Stimulated activated CD8-positive, alpha-beta memory T cell treated with anti-CD3 and anti-CD28 coated beads, Interleukin-7, amount 100 ng/mL, for 24 hours (primary cell): ENCODE measurements at places on chromosomes 11 and 22.

- DNase-seq: no peak
These were observed 764.8 kb upstream of the FAT3 start for GRCh38 chr11:91459840-91460239.

DNA sequence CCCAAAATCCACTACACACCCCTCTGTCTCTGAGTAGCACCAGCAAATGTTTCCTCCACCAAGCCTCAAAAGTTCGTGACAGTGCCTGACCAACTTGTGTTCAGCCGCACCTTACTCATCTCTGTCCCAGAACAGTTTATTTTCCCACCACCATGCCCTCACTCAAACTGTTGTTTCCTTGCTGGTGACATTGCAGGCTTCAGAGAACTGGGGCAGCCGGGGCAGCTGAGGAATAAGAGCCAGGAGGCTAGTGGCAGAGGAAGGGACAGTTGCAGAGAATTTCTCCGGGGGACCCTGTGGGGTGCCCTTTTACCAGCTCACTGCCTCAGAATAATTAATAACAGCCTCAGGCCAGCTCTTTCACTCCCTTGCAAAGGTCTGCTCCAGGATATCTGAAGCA lies 709 bp upstream of the KCNE3 start:
- DNase-seq: no peak

- no peak for DNase-seq
These were observed 857.8 kb downstream of the JRKL start for GRCh38 chr11:97247601-97248000.

DNA sequence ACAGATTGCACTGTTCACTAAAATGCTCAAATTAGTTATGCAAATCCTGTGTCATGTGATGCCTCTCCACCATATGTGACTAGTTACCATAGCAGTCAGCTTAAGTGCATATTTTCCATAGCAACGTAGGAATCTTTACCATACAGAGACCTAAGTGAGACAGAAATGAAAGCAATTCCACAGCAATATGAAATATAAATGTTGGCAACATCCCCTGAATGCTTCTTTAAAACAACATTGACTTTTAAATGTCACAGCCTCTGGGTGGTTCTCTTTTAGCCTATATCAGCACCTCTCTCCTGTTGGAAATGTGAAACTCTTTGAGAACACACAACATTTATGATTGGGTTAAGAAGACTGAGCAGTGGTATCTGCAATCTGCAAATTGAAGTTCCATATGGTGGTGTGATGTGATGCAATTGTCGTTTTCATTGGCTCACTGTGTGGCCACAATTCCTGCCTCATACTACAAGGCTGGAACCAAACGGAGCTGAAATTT lies 814.6 kb downstream of the DLG2 start:
- DNase-seq: no peak

- no peak for DNase-seq
These were observed 27.2 kb upstream of the PARVB start for GRCh38 chr22:43996981-43997265.

GRCh38 chr11:120400564-120401364 lies 64.6 kb downstream of the ARHGEF12 start:
- no peak for DNase-seq

- DNase-seq: no peak
These were observed 251.3 kb upstream of the CCDC179 start for GRCh38 chr11:23111527-23111926.

GRCh38 chr11:19602891-19603290 lies 109.7 kb upstream of the NAV2 start:
- DNase-seq: no peak

DNA sequence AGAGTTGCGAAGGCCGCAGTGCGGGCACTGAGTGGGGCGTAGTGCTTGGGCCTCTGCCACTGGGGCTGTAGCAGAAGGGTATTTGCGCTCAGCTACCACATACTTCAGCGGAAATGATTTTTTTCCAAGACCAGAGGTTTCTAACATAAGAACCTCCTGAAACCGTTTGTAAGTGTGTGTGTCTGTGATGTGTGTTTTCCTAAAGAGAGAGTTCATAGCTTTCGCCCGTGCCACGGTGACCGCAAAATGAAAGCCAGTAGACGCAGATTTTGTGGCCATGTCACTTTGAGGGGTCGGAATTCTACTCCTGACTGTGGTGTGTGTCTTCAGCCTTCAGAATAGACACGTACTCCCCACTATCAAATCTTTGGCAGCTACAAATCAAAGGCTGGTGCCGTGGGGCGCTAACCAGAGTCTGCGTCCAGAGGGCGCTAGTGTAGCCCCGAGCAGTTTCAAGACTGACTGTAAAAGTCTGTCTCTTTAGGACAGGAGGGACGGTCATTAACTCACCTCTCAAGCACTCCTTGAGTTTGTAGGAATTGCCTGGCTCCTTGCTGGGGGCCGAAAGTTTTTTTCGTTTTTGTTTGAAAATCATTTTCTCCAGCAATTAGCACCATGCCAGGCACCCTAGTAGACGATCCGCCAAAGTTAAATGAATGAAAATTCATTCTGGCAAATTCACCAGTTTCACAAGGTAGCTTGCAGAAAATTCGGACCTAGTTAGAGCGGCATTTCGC lies 2.5 kb upstream of the CALCA start:
- peak; percentile 25 for DNase-seq

DNA sequence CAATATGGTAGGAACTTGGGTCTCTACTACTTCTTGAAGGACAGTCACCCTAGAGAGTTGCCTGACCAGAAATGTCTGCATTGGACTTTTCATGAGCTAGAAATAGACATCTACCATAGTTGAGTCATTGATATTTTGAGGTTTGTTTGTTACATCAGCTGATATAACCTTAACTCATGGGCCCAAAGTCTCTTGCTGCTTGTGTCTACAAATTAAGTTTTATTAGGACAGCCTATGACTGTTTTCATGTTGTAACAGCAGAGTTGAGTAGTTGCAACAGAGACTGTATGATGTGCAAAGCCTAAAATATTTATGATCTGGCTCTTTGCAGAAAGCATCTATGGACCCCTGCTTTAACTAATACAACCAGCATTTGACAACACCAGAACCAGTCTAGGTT lies 155.3 kb downstream of the MIAT start:
- no peak for DNase-seq

GRCh38 chr11:72844356-72844755 lies 30.1 kb downstream of the ATG16L2 start:
- DNase-seq: no peak

GRCh38 chr22:49093192-49093880 lies 734.3 kb downstream of the BRD1 start:
- no peak for DNase-seq

DNA sequence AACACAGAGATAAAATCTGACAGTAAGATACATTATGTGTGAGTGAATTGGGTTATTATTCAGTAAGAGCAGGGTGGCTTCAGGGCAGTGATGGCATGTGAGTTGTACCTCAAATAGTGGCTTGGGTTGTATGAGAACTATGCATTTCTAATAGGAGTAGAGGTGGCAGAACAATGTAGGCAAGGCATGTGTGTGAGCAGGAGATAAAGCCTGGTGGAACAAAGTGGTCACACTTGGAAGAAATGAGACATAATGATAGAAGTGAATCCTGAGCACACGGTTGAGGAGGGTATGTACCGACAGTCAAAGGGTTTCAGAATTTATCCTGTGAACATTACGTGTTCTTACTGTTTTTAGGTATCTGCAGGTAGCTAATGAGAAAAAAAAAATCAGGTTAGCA lies 159.3 kb downstream of the CASP12 start:
- DNase-seq: no peak

GRCh38 chr11:117501237-117501898 lies 173.7 kb downstream of the CEP164 start:
- DNase-seq: no peak

GRCh38 chr11:131246663-131247062 lies 123.8 kb upstream of the NTM start:
- DNase-seq: no peak

- DNase-seq: no peak
These were observed 99.6 kb downstream of the PGR start for GRCh38 chr11:101030015-101030414.

- no peak for DNase-seq
These were observed 38.8 kb downstream of the SMCO4 start for GRCh38 chr11:93504110-93505095.

DNA sequence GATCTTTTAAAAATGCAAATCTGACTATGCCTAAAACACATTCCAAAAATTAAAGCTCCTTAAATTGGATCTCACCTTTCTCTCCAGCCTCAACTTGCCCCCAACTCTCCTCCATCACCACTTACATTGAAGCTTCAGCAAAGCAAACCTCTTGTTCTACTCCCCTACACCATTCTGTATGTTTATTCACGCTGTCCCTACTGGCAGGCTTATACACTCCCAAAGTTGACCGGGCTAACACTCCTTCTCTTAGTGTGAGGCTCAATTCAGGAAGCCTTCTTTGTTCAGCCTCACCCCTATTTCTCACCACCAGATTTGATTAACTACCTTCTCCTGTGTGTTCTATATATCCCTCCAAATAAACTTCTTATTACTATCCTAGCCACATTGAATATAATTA lies 1.8 kb upstream of the GDPD4 start:
- DNase-seq: no peak

GRCh38 chr22:44682556-44683168 lies 19.3 kb upstream of the PRR5 start:
- DNase-seq: no peak

- DNase-seq: no peak
These were observed 346.6 kb downstream of the BRD1 start for GRCh38 chr22:49480896-49481658.

- no peak for DNase-seq
These were observed 53.6 kb downstream of the SCUBE1 start for GRCh38 chr22:43289531-43289963.

GRCh38 chr11:124832571-124832970 lies 32.4 kb upstream of the MSANTD2 start:
- DNase-seq: no peak

DNA sequence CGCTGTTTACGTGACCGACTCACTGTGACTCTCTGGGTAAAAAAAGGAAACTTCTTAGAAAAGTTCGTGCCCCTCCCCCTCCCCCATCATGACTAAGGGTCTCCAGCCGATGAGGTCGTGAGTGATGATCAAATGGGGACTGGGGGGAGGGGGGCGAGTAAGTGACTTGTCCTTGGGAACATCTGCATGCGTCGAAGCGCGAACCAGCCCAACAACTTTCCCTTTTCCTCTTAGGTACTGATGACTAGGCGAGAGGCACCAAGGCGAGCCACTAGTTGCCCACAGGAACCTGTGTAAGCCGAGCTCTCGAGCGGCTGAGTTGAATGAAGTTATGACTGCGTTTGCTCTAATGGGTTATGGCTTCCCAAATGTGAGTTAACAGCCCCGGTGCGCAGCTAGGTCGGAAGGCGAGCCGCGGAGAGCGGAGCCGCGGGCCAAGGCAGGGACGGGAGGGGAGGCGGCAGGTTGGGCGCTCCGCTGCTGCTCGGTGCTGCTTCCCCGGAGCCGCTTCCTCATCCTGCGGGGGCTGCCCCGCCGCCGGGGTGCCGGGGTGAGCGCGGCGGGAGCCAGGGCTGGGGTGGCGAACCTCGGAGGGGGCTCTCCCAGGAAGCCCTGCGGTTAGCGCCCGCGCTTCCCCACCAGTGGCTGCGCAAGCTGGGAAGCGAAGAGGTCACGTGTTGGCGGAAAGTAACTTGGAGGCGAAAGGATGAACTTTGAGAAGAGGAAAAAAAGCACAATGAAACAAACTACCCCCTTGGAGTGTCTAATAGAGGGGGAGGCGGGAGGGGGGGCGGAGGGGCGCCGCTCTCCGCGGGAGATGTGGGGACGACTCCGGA lies 22.1 kb upstream of the BDNF start:
- DNase-seq: no peak

DNA sequence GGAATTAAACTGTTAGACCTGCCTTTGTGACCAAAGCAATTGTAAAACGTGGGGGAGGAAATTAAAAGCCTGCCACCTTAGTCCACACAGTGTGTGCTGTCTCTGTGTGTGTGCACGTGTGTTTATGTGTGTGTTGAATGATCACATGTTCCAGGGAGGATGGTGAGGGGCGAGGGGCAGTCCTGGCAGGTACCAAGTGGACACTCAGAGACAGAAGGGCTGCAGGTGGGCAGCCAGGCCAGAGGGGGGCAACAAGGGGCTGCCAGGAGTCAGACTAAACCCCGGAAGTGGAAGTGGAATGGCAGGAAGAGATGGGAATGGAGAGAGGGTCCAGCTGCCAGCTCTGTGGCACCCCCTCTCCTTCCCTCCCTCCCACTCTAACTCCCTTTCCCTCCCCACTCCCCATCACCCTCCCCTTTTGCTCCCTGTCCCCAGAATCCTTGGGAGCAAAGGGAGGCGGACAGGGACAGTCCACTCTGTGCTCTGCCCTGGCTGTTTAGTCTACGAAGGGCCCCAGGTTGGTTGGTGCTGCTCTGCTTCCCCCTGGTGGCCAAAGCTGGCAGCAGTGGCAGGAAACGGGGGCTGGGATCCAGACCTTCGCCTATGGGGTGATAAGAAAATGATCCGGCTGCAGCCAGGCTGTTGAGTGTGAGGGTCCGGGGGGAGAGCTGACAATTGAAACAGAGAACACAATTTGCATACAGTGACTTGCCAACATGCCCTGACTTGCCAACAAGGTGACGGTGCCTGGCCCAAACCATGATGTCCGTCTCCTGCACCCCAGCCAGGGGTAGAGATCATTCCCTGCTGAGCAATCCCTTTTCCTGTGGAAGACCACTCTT lies 24.4 kb downstream of the P2RY2 start:
- peak; percentile 66 for DNase-seq

DNA sequence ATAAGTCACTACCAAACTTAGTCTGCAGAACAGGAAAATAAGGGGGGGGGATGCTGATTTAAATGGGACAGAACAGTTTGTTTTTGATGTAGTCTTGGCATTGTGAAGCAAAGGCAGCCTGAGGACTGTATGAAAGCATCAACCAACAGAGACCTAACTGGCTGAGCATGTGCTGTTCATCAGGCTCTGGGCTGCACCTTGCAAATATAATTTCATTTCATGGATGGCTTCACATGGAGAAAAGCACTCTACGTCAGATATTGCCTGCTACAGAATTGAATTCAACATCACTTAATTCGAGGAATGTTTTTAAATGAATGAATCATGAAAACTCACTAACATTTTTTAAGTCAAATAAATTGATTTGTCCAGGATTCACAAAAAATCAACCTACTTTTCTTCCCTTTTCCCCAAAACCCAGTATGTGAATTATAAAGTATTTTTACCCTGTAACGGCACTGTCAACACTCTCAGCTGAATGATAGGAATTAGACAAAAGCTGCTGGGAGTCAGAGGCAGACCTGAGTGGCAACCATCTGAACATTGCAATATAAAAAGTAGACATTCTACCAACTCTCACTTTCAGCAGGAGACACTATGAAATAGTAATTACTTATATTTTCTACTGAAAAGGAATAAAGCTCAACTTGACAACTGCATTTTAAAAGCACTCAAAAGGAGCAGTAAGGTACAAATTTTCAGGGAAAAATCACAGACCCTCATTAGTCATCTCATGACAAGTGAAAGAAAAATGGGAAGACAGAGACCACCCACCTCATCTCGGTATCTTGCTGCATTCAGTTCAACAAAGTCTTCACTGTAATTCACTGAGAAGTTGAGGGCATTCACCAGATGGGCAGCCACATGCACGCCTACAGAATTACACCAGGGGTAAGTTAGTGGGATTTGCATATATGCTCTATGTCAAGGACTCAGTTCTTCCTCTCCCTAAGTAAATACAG lies 47.5 kb downstream of the NOX4 start:
- DNase-seq: no peak

GRCh38 chr22:40766956-40767355 lies 52.2 kb downstream of the SLC25A17 start:
- DNase-seq: no peak
